Heart right ventricle (tissue), 16 donors: ENCODE measurements at places on chromosomes 12 and 14. TPM values are rescaled to one million over a fixed set of nuclear protein-coding genes. Genes with fewer than 3 reads are reported as not detected.

Gene MRPS35
- 60.1 TPM for total RNA-seq

Gene TESPA1
- total RNA-seq, result 1.4 TPM

Gene SDSL
- total RNA-seq, result 7.7 TPM

Gene KRT81
- total RNA-seq, result not detected

Gene GOLGA5
- total RNA-seq, result 25.5 TPM

Gene XRCC3
- total RNA-seq, result 3.1 TPM

Gene C3AR1
- 3.2 TPM for total RNA-seq

GRCh38 chr12:42386308-42386707, 60.3 kb downstream of the PPHLN1 start:
- no peaks in the 10 kb centered on the region for H3K4me1 ChIP-seq
- H3K36me3 ChIP-seq, result peaks cover 33% of the 10 kb centered on the region
- H3K4me3 ChIP-seq, result no peak overlapping the region
- no peaks in the 10 kb centered on the region for H3K27me3 ChIP-seq

DNA sequence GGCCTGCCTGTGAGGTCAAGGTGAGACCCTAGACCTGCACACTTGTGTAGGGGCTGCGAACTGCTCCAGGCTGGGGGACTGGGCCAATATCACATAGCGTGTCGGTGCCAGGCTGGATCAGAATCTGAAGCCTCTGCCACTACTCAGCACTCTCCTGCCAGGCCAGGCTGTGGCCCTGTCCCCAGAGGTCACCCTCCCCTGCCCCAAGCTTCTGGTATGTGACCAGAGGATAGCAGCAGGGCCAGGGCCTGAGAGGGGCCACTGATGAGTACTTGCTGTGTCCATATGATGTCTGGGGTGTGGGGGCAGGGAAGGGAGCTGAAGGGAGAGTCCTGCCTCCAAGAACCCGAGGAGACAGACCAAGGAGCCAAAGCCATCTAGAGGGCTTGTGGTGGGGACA, 17.8 kb downstream of the ARL6IP4 start:
- no peak overlapping the region for H3K27ac ChIP-seq
- no peaks in the 10 kb centered on the region for H3K27me3 ChIP-seq
- no peaks in the 10 kb centered on the region for H3K36me3 ChIP-seq

DNA sequence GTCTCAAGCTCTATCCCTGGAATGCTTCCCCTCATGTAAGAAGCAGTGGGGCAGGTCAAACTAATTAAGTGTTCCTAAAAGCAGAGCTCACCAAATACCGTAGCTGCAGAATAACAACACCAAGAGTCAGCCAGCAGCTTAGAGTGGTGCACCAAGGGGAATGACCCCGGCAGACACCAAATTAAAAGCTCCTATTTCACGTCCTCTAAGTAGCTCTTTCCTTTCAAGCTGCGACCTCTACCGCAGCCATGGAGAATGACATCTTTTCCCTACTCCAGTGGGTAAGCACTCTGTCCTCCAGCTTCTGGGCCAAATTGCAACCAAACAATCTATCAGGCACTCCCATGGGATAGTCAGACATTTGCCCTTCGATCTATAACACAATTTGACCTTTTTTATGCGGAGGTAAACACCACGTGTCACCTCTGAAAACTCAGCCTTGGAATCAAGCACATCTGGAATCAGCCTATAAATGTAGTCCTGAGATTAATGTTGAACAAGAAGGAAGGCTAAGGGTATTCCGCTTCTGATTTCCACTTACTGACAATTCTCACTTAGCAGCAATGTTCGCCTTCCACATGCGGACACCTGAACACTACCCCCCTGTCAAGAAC, 67.6 kb upstream of the CDKN3 start:
- H3K36me3 ChIP-seq, result no peaks in the 10 kb centered on the region
- H3K27ac ChIP-seq, result peak overlapping the region; percentile 27
- H3K4me1 ChIP-seq, result peaks cover 8% of the 10 kb centered on the region

DNA sequence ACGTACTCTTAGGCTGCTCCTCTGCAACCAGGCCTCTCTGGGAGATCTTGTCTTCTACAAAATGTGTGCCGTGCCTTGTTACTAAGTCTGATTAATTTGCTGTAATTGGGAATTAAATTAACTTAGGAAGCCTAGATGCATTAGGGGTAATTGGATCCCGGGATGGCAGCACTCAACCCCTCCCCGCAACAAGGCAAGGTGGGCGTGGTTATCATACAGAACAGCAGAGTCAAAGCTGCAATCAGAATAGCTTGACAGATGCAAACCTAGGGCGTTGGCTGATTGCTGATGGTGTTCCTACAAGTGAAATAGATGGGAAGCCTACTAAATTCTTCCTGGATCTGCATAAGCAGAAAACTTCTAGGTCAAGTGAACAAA, 34.5 kb upstream of the NFYB start:
- H3K4me3 ChIP-seq, result no peak overlapping the region
- no peak for DNase-seq
- no peak overlapping the region for H3K27ac ChIP-seq
- H3K27me3 ChIP-seq, result no peaks in the 10 kb centered on the region
- H3K4me1 ChIP-seq, result peaks cover 5% of the 10 kb centered on the region

DNA sequence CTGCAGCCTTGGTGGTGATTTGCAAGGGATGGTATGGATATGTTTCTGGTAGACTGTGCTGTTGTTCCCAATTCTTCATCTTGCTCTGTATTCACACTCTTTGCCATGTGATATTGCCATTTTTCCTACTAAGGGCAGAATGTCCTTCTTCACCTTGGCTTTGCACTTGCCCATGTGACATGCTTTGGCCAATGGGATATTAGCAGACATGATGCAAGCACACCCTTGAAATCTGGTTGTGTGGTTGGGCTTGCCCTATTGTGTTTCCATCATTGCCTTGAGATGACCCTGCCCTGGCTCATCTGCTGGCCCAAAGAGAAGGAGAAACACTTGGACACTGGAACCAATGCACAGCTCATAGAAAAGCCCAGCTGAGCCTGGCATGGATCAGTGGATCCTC, 110.3 kb downstream of the AACS start:
- no peak overlapping the region for H3K27ac ChIP-seq
- H3K4me1 ChIP-seq, result no peaks in the 10 kb centered on the region
- H3K27me3 ChIP-seq, result peaks cover 8% of the 10 kb centered on the region
- H3K4me3 ChIP-seq, result no peak overlapping the region
- no peak for DNase-seq

- no peaks in the 10 kb centered on the region for H3K36me3 ChIP-seq
- H3K27me3 ChIP-seq, result no peaks in the 10 kb centered on the region
- H3K4me3 ChIP-seq, result no peak overlapping the region
- peak overlapping the region; percentile 82 for H3K27ac ChIP-seq
Measured at GRCh38 chr14:90577661-90578282, 180.9 kb downstream of the CALM1 start.

GRCh38 chr14:90726656-90727055, 89.6 kb downstream of the TTC7B start:
- H3K27me3 ChIP-seq, result no peaks in the 10 kb centered on the region
- no peak overlapping the region for H3K27ac ChIP-seq
- H3K36me3 ChIP-seq, result no peaks in the 10 kb centered on the region
- H3K4me3 ChIP-seq, result no peak overlapping the region
- no peaks in the 10 kb centered on the region for H3K4me1 ChIP-seq

- peaks cover 31% of the 10 kb centered on the region for H3K4me1 ChIP-seq
- no peak overlapping the region for H3K27ac ChIP-seq
- H3K36me3 ChIP-seq, result no peaks in the 10 kb centered on the region
- DNase-seq, result no peak
- no peak overlapping the region for H3K4me3 ChIP-seq
- H3K27me3 ChIP-seq, result no peaks in the 10 kb centered on the region
Measured at GRCh38 chr12:132713123-132713522, 2.5 kb downstream of the PGAM5 start.

GRCh38 chr14:90805084-90805391, 11.2 kb downstream of the TTC7B start:
- H3K4me3 ChIP-seq, result no peak overlapping the region
- no peaks in the 10 kb centered on the region for H3K27me3 ChIP-seq
- H3K36me3 ChIP-seq, result no peaks in the 10 kb centered on the region
- DNase-seq, result no peak

GRCh38 chr12:90023207-90023900, 314.7 kb upstream of the ATP2B1 start:
- no peaks in the 10 kb centered on the region for H3K36me3 ChIP-seq
- H3K27ac ChIP-seq, result no peak overlapping the region
- H3K27me3 ChIP-seq, result no peaks in the 10 kb centered on the region
- H3K4me1 ChIP-seq, result no peaks in the 10 kb centered on the region

GRCh38 chr14:75449696-75450095, 21.9 kb downstream of the JDP2 start:
- H3K36me3 ChIP-seq, result no peaks in the 10 kb centered on the region
- H3K27ac ChIP-seq, result peak overlapping the region; percentile 11
- H3K4me3 ChIP-seq, result no peak overlapping the region

GRCh38 chr14:68542346-68542745, 250.5 kb downstream of the ZFP36L1 start:
- no peaks in the 10 kb centered on the region for H3K27me3 ChIP-seq
- no peak for DNase-seq
- no peak overlapping the region for H3K27ac ChIP-seq
- H3K4me3 ChIP-seq, result no peak overlapping the region
- peaks cover 35% of the 10 kb centered on the region for H3K4me1 ChIP-seq

GRCh38 chr12:46107591-46107990, 117.2 kb upstream of the SCAF11 start:
- peaks cover 8% of the 10 kb centered on the region for H3K4me1 ChIP-seq
- H3K36me3 ChIP-seq, result no peaks in the 10 kb centered on the region
- DNase-seq, result no peak
- no peak overlapping the region for H3K4me3 ChIP-seq

DNA sequence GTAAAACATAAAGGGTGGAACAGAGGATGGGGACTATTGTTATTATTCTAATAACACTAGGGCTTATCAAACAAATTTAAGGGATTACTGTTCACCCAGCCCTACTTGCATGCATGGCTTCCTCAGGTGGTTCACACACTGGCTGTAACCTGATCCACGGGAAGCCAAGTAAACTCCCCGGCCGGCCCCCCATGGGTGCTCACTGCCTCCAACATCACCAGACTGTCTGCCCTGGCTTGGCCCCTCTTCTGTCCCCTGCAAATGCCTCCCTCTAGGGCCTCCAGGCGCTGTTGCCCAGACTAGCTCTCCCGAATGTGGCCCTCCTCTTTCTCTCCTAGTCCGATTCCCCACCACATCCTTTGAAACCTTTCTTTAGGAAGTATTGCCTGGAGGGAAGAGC, 18.6 kb downstream of the FAIM2 start:
- no peak overlapping the region for H3K27ac ChIP-seq
- H3K27me3 ChIP-seq, result peaks cover 9% of the 10 kb centered on the region
- H3K4me3 ChIP-seq, result no peak overlapping the region
- H3K4me1 ChIP-seq, result no peaks in the 10 kb centered on the region
- H3K36me3 ChIP-seq, result no peaks in the 10 kb centered on the region
- DNase-seq, result no peak

- no peaks in the 10 kb centered on the region for H3K36me3 ChIP-seq
- DNase-seq, result no peak
- no peaks in the 10 kb centered on the region for H3K27me3 ChIP-seq
- H3K4me3 ChIP-seq, result no peak overlapping the region
Measured at GRCh38 chr12:83954071-83954789, 958.4 kb downstream of the SLC6A15 start.

DNA sequence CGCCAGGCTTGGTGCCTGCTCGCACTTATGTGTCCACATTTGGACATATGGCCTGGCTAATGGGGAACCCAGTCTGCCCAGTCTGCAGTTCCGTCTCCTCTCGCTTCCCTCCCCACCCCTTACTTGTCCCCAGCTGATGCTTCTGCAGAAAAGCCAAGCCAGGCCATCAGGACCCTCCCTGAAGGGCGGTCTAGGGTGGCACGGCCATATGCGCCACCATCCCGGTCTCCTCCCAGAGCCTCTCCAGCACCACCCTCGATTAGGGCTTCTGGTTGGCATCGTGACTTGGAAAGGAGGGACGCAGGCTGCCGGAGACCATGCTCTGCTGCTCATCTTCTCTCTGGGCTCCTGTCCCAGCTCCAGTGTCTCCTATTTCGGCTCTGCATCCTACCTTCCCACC, 54.6 kb downstream of the CALM1 start:
- H3K4me1 ChIP-seq, result peaks cover 16% of the 10 kb centered on the region
- H3K36me3 ChIP-seq, result no peaks in the 10 kb centered on the region
- no peak for DNase-seq

GRCh38 chr12:52513736-52514135, 6.5 kb downstream of the KRT5 start:
- H3K4me3 ChIP-seq, result no peak overlapping the region
- no peak overlapping the region for H3K27ac ChIP-seq

- H3K4me1 ChIP-seq, result peaks cover 4% of the 10 kb centered on the region
- H3K27ac ChIP-seq, result no peak overlapping the region
- no peaks in the 10 kb centered on the region for H3K27me3 ChIP-seq
- peak; percentile 52 for DNase-seq
Measured at GRCh38 chr14:71720978-71721624, 211.1 kb upstream of the RGS6 start.

GRCh38 chr12:108315486-108316105, 23.5 kb downstream of the CMKLR1 start:
- H3K36me3 ChIP-seq, result no peaks in the 10 kb centered on the region
- H3K4me3 ChIP-seq, result no peak overlapping the region
- no peak overlapping the region for H3K27ac ChIP-seq

- H3K27ac ChIP-seq, result no peak overlapping the region
- H3K4me1 ChIP-seq, result peaks cover 16% of the 10 kb centered on the region
- no peak overlapping the region for H3K4me3 ChIP-seq
- peaks cover 3% of the 10 kb centered on the region for H3K27me3 ChIP-seq
Measured at GRCh38 chr14:58731465-58732293, 93.9 kb downstream of the DACT1 start.

DNA sequence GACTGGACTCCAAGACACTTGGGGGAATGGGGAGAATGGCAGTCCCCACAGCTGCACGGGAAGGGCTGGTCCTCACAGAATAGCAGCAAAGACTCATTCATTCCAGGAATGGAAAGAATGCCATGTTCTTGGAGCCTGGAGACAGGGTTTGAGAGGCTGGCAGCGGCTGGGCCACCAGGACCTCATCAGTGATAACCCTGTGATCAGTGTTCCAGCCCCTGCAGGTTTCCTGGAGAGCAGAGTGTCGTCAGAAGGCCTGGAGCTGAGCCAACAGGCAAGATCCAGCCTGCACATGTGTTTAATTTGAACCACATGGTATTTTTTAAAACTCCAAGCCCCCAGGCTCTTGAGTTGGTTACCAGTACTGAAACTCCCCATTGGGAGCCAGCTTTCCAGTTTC, 11.3 kb downstream of the BDKRB1 start:
- no peaks in the 10 kb centered on the region for H3K27me3 ChIP-seq
- no peak overlapping the region for H3K27ac ChIP-seq
- no peak overlapping the region for H3K4me3 ChIP-seq
- no peaks in the 10 kb centered on the region for H3K36me3 ChIP-seq

GRCh38 chr12:131441060-131441396, 269.9 kb upstream of the SFSWAP start:
- H3K4me3 ChIP-seq, result no peak overlapping the region

GRCh38 chr14:76827696-76828296, 1.6 kb downstream of the LRRC74A start:
- H3K36me3 ChIP-seq, result no peaks in the 10 kb centered on the region
- no peaks in the 10 kb centered on the region for H3K27me3 ChIP-seq
- H3K27ac ChIP-seq, result peak overlapping the region; percentile 79
- H3K4me3 ChIP-seq, result peak overlapping the region; percentile 34

GRCh38 chr12:41769810-41770209, 374.9 kb downstream of the GXYLT1 start:
- no peaks in the 10 kb centered on the region for H3K27me3 ChIP-seq
- H3K4me3 ChIP-seq, result no peak overlapping the region
- H3K27ac ChIP-seq, result no peak overlapping the region
- no peak for DNase-seq
- no peaks in the 10 kb centered on the region for H3K4me1 ChIP-seq
